Osteocyte (in vitro differentiated cells): ENCODE measurements at places on chromosomes 7 and 10.

GRCh38 chr7:136870866-136871487, 2.5 kb downstream of the CHRM2 start:
- peak overlapping the region; percentile 86 for H3K4me3 ChIP-seq
- H3K27me3 ChIP-seq: peaks cover 3% of the 10 kb centered on the region
- H3K36me3 ChIP-seq: peaks cover 10% of the 10 kb centered on the region
- peaks cover 24% of the 10 kb centered on the region for H3K4me1 ChIP-seq
- DNase-seq: peak; percentile 85
- peak overlapping the region; percentile 53 for H3K27ac ChIP-seq

- H3K4me1 ChIP-seq: peaks cover 61% of the 10 kb centered on the region
- peak overlapping the region; percentile 93 for H3K27ac ChIP-seq
- no peaks in the 10 kb centered on the region for H3K27me3 ChIP-seq
- no peak overlapping the region for H3K4me3 ChIP-seq
- peaks cover 7% of the 10 kb centered on the region for H3K36me3 ChIP-seq
- DNase-seq: no peak
Measured at GRCh38 chr10:58436071-58436470, 50.9 kb downstream of the TFAM start.

- H3K36me3 ChIP-seq: peaks cover 6% of the 10 kb centered on the region
- peak overlapping the region; percentile 27 for H3K27ac ChIP-seq
- H3K27me3 ChIP-seq: no peaks in the 10 kb centered on the region
- no peak overlapping the region for H3K4me3 ChIP-seq
- DNase-seq: no peak
Measured at GRCh38 chr7:108372618-108373017, 83.6 kb downstream of the NRCAM start.

DNA sequence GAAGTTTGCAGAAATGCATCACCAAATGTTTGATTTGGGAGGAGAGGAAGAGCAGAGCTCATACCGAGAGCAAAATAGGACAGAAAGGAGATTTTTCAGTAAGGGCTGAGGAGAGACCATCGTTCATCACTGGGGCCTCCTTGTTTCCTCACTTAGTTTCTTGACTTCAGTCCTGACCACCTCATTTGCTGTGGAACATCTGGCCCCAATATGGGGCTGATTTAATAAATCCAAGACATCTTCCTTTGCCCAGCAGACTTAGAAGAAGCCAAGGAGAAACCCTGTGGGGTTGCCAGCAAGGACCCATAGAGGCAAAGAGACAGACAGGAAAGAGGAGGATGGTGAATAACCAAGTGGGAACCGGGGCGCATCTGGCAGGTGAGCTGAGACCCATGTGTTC, 60.4 kb downstream of the CHST3 start:
- H3K4me3 ChIP-seq: no peak overlapping the region
- peaks cover 7% of the 10 kb centered on the region for H3K4me1 ChIP-seq
- DNase-seq: no peak

GRCh38 chr7:157703534-157704195, 366.9 kb downstream of the DNAJB6 start:
- H3K27ac ChIP-seq: no peak overlapping the region
- no peak overlapping the region for H3K4me3 ChIP-seq
- no peaks in the 10 kb centered on the region for H3K4me1 ChIP-seq

DNA sequence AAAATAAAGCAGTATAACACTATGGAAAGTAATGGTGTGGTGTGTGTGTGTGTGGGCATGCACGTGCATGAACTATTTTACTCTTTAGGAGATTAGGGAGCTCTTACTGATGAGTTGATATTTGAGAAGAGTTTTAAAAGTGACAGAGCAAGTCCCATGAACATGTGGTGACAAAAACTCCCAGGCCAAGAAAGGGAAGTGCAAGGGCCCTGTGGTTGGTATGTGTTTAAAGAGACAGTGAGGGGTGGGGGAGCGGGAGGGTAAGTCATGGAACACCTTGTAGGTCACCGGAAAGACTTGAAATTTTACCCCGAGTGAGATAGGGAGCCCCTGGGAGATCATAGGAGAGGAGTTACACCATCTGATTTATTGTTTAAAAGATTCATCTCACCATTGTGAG, 63.3 kb downstream of the AKR1B1 start:
- H3K4me3 ChIP-seq: no peak overlapping the region
- no peak for DNase-seq
- no peaks in the 10 kb centered on the region for H3K36me3 ChIP-seq
- no peak overlapping the region for H3K27ac ChIP-seq

GRCh38 chr7:133754708-133755107, 372.4 kb upstream of the LRGUK start:
- H3K36me3 ChIP-seq: no peaks in the 10 kb centered on the region
- H3K4me3 ChIP-seq: no peak overlapping the region
- H3K4me1 ChIP-seq: peaks cover 3% of the 10 kb centered on the region
- no peak for DNase-seq
- no peaks in the 10 kb centered on the region for H3K27me3 ChIP-seq

- H3K4me3 ChIP-seq: no peak overlapping the region
- peaks cover 34% of the 10 kb centered on the region for H3K4me1 ChIP-seq
- H3K27me3 ChIP-seq: no peaks in the 10 kb centered on the region
- H3K27ac ChIP-seq: peak overlapping the region; percentile 63
- no peak for DNase-seq
Measured at GRCh38 chr10:12337453-12338372, 11.6 kb upstream of the CAMK1D start.

GRCh38 chr7:81926-82756, 110.2 kb upstream of the FAM20C start:
- H3K27ac ChIP-seq: no peak overlapping the region
- peaks cover 25% of the 10 kb centered on the region for H3K4me1 ChIP-seq
- no peak overlapping the region for H3K4me3 ChIP-seq
- H3K27me3 ChIP-seq: peaks cover 10% of the 10 kb centered on the region

DNA sequence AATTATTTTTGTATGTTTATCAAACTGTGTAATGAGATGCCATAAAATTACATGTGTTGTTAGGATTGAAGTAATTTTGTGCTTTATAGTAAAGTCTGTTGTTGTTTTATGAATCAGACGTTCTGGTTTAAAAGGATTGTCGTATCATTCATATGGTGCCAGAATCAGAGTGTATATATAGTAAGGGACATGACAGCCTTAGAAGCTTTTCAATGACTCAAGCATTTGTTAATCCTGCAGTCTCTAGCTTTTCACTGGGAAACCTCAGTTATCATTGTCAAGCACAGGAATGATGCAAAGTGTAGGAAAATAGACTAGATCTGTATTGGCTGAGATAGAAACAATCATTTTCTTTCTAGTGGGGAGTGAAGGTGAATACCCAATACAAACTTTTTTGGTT, 57.5 kb downstream of the TRRAP start:
- no peak overlapping the region for H3K27ac ChIP-seq
- no peak overlapping the region for H3K4me3 ChIP-seq
- DNase-seq: no peak
- no peaks in the 10 kb centered on the region for H3K27me3 ChIP-seq
- peaks cover 55% of the 10 kb centered on the region for H3K36me3 ChIP-seq

DNA sequence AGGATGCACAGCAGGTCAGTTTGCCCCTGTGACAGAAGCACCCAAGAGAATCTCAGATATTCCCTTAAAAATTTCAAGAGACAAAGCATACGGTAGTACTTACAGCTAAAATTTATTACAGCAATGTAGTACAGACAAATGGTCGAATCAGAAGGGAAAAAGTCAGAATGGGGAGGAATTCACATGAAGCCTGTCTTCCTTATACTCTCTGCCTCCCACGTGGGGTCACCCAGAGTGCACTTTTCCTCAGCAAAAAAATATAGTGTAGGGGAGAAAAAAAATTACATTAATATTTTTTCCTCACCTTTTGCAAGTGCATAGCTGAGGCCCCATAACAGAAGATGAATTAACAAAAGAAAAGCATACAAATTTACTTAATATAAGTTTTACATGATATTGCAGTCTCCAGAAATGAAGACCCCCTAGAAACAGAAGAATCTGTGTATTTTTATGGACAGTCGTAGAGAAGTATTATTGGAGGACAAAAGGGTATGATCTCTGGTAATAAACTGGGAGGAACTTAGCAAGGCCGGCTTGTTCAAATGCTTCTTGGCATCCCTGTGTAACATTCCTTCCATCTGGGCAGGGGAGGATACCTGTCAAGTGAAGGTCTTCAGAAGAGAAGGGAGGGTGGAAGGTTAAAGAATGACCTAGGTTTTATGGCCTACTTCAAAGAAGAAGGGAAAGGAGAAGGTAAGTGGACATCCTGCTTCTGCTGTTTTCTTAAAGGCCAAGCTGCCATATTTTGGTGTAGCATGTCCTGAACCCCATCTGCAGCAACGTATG, 270.6 kb upstream of the MAGI2 start:
- no peak overlapping the region for H3K27ac ChIP-seq
- no peak for DNase-seq
- no peak overlapping the region for H3K4me3 ChIP-seq
- H3K4me1 ChIP-seq: no peaks in the 10 kb centered on the region
- H3K27me3 ChIP-seq: peaks cover 7% of the 10 kb centered on the region
